ENCODE measurements at places on chromosomes 5 and 9.

DNA sequence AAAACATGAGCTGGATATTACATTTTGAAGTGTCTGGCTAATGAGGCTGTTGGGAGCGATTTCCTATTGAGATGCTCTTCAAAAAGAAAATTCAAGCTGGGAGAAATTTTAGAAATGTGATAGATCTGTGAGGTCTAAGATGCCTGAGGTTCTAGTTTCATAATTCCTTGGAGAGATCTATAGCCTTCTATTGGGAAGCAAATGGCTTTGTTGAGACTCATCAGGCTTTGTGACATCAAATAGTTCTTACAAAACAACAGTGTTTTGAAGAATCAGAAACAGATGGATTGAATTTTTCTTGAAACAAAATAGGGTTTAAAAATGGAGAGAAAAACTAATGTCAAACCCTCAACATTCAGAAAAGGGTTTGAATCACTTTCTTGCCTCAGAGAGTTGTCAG is 292.9 kb downstream of the NNT start:
- DNase-seq, result no peak

DNA sequence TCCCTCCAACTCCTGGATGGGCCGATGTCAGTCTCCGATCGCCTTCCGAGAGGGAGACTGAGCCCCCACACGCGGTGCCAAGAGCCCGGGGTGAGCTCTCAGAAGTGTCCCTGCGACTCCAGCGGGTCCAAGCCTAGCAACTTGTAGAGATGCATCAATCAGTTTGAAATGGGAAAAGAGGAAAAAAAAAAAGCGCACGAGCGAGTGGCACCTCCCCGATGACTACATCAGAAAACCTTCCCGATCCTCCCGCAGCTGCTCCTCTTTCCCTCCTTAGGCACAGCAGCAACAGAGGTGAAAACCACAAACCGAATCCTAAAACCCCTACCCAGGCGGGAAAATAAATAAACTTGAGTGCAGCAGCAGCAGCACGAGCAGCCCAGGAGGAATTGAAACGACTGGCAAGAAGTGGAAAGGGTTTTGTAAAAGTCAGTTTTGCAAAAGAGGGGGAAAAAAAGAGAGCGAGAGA is 1.0 kb upstream of the EFNA5 start:
- peak; percentile 71 for DNase-seq

GRCh38 chr5:74626386-74627222 is 13.9 kb downstream of the ENC1 start:
- no peak for DNase-seq

- no peak for DNase-seq
These were observed 70.2 kb upstream of the ALDH1A1 start for GRCh38 chr9:73023025-73023541.

DNA sequence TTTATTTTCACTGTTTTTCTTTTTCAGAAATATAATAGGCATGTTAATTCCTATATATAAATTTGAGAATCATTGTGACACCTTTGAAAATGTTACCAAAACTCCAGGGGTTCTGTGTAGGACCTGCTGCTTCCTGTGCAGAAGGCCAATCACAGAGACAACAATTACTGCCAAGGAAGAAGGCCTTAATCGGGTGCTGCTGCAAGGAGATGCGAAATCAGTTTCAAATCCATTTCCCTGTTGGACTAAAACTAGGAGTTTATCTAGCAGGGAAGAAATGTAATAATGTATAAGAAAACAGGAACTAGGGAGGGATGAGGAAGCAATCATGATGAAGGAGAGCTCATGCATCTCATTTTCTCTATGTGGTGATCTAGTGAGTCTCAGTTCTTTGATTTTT is 209.7 kb upstream of the NUDT12 start:
- no peak for DNase-seq

DNA sequence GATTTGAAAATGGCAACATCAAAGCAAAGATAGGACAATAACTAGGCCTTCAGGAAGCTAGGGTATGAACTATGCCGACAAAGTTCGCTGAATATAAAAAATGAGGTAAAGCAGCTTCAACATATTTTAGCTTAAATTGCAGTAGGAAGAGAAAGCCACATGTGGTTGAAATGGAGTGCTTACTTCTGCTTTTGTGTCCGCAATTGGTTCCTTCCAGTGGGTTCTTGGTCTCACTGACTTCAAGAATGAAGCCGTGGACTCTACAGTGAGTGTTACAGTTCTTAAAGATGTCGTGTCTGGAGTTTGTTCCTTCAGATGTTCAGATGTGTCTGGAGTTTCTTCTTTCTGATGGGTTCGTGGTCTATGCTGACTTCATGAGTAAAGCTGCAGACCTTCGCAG is 95.2 kb downstream of the APTX start:
- no peak for DNase-seq

GRCh38 chr5:45038366-45038987 is 229.7 kb downstream of the MRPS30 start:
- DNase-seq, result no peak

GRCh38 chr5:148569948-148570347 is 84.4 kb downstream of the HTR4 start:
- no peak for DNase-seq

- DNase-seq, result no peak
These were observed 355.4 kb upstream of the PDE4D start for GRCh38 chr5:60248901-60249300.

DNA sequence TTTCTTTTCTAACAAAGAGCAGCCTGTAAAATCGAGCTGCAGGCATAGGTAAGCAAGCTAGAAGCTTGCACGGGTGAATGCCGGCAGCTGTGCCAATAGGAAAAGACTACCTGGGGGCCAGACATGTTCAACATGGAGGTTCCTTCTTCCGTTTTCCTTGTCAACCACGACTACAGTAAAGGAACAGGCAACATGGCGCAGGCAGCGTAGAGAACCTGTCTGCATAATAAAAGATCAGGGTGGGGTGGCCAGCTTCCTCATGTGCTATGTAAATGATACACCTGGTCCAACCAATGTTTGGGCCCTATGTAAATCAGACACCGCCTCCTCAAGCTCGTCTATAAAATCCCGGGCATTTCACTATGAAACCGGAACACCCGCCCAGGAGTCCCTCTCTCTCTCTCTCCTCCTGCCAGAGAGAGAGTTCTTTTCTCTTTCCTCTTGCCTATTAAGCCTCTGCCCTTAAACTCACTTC is 103.8 kb upstream of the LIFR start:
- peak; percentile 82 for DNase-seq

DNA sequence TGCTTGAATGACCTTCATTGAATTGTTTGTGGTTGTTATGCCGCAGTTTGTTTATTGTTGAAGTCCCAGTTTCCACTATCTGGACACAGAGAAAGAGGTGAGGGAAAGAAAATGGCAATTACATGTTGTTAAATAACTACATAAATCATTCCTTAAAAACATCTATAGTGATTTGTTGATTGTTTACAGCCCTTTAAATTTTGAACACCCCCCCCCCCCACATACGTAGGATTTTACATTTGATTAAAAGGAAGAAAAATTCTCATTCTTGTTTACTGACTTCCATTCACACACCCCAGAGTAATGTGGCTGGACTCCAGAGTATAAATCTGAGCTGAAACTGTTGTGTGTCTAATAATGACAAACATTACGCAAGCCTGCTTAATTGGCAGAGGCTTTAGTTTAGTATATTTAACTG is 87.1 kb upstream of the FAM174A start:
- no peak for DNase-seq

Data from RWPE2 (cell line).